ENCODE measurements at places on chromosomes 1 and 21. TPM values are rescaled to one million over a fixed set of nuclear protein-coding genes. Genes with fewer than 3 reads are reported as not detected.

The UBE2G2 gene
- total RNA-seq = 93.2 TPM

DNA sequence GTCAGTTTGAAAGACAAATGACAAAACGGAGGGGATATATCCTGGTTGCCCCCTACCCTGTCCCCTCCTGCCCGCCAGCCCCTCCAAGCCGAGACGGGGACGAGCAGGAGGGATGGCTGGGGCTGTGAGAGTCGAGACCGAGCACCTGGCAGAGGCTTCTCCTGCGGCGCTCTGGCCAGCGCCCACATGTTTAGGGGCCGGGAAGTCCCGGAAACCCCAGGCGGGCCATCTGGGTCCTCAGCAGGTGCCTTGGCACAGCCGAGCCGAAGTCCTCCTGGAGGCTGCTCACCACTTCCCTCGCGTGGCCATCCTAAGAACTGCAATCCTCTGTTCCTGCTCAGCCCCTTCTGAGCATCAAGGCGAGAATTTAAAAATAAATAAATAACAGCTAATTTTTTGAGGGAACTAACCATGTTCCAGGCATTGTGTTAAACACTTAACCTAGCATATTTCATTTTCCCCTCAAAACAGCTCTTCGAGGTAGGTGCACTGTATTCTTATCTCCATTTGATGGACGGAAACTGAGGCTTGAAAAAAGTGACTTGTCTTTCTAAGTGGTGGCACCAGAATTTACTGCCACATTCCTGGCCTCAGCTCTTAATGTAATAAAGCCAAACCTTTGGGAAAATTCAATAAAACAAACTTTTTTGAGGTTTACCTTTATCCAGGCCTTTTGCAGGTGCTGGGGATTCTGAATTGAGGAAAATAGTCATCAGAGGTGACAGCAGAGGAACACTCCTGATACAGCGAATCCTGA lies 3.5 kb upstream of the RIMS3 start:
- H3K4me3 ChIP-seq = no peak overlapping the region
- no peaks in the 10 kb centered on the region for H3K36me3 ChIP-seq
- H3K27ac ChIP-seq = no peak overlapping the region
- H3K27me3 ChIP-seq = no peaks in the 10 kb centered on the region

DNA sequence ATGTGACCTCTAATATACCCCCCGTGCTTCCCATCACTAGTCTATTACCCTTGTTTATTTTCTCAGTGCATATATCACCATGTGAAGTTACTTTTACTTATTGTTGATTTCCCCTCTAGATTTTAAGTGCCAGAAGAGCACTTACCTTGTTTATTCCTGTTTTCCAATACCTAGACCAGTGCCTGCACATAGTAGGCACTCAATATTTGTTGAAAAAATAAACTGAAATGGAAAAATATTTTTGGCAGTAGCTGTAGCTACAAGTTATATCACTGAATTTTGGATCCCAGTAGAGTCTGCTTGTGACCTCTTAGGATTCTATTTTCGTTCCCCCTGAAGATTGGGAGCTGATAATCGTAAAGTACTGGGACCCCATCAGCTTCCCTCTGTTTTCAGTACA lies 32.0 kb upstream of the FOXE3 start:
- H3K4me3 ChIP-seq = no peak overlapping the region
- peaks cover 4% of the 10 kb centered on the region for H3K36me3 ChIP-seq
- H3K4me1 ChIP-seq = peaks cover 13% of the 10 kb centered on the region
- no peak for DNase-seq

The INAVA gene
- total RNA-seq = 11.3 TPM

DNA sequence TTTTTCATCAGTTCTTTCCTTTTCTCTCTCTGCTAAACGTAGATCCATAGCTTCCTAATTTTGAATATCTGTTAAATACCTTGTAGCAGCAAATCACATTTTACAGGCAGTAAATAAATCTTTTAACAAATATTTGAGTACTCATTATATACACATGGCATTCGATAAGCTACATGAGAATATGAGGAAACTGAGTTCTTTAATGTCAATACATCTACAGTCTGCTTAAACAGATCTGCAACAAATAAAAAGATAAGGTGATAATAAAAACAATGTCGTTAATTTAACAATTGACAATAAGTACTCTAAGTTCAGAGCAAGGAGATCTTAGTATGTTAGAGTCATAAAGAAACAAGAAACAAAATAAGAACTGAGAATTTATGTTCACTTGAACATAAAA lies 42.9 kb downstream of the SELENOF start:
- no peak for DNase-seq
- no peak overlapping the region for H3K27ac ChIP-seq
- H3K27me3 ChIP-seq = no peaks in the 10 kb centered on the region
- no peaks in the 10 kb centered on the region for H3K36me3 ChIP-seq
- no peaks in the 10 kb centered on the region for H3K4me1 ChIP-seq

The POU3F1 gene
- 0.15 TPM for total RNA-seq

GRCh38 chr1:203665993-203666392 lies 39.4 kb downstream of the ATP2B4 start:
- peak; percentile 35 for DNase-seq
- H3K27ac ChIP-seq = no peak overlapping the region
- H3K4me1 ChIP-seq = peaks cover 55% of the 10 kb centered on the region
- no peaks in the 10 kb centered on the region for H3K27me3 ChIP-seq
- no peaks in the 10 kb centered on the region for H3K36me3 ChIP-seq
- no peak overlapping the region for H3K4me3 ChIP-seq

- no peak for DNase-seq
- no peaks in the 10 kb centered on the region for H3K4me1 ChIP-seq
- no peaks in the 10 kb centered on the region for H3K27me3 ChIP-seq
- no peak overlapping the region for H3K4me3 ChIP-seq
- H3K27ac ChIP-seq = no peak overlapping the region
Measured at GRCh38 chr1:34312359-34312758, 135.7 kb downstream of the C1orf94 start.

The TSPAN1 gene
- total RNA-seq = 45.3 TPM

The C1orf167 gene
- total RNA-seq = 7.2 TPM

The CHIA gene
- 2.2 TPM for total RNA-seq

GRCh38 chr21:42174173-42174572 lies 44.8 kb upstream of the ABCG1 start:
- no peak overlapping the region for H3K4me3 ChIP-seq
- H3K36me3 ChIP-seq = no peaks in the 10 kb centered on the region
- H3K4me1 ChIP-seq = no peaks in the 10 kb centered on the region
- DNase-seq = no peak
- H3K27ac ChIP-seq = no peak overlapping the region
- H3K27me3 ChIP-seq = no peaks in the 10 kb centered on the region

Measured in lung (tissue), 17 donors.